Subcutaneous preadipocyte (primary cell): ENCODE measurements at places on chromosomes 13 and 19. TPM values are rescaled to one million over a fixed set of nuclear protein-coding genes. Genes with fewer than 3 reads are reported as not detected.

ANKLE1 gene
- total RNA-seq = 0.37 and 0.39 TPM in 2 replicates

PRR12 gene
- total RNA-seq = 2.6 and 3.5 TPM in 2 replicates

PLIN3 gene
- total RNA-seq = 287 and 391 TPM in 2 replicates

ALOX5AP gene
- not detected in 2 replicates for total RNA-seq

WDR87 gene
- total RNA-seq = not detected in 2 replicates

PEAK3 gene
- not detected in 2 replicates for total RNA-seq

MAG gene
- total RNA-seq = 0.59 TPM in 1 of 2 replicates, not detected in the other

DIRAS1 gene
- total RNA-seq = 0.78 and 3.7 TPM in 2 replicates

ZNF85 gene
- total RNA-seq = 7.7 and 8.0 TPM in 2 replicates

TMEM86B gene
- 0.73 and 2.3 TPM in 2 replicates for total RNA-seq

SIGLEC9 gene
- under 0.01 TPM in 1 of 2 replicates, not detected in the other for total RNA-seq
